Left ventricle myocardium superior (tissue), 1 donor: ENCODE measurements at places on chromosomes 6 and 20. TPM values are rescaled to one million over a fixed set of nuclear protein-coding genes. Genes with fewer than 3 reads are reported as not detected.

DNA sequence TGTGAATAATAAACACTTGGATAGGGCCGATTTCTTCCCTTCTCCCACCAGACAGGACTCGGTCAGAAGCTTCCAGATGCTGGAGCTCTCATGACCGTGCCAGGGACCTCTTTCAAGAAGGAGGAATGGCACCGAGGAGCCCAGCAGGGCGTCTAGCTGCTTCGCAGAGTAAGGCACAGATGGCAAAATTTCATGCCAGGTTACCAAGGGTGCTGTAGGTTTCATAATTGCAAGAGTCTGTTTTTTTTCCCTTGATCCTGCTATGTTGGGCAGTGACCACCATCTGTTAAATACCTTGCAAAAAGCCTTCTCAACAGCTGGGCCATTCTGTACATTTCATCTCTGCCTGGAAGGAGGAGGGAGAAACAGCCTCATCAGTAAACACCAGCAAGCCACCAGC, 111.8 kb downstream of the EDN3 start:
- no peak for DNase-seq

Gene FAM209A
- not detected for total RNA-seq

DNA sequence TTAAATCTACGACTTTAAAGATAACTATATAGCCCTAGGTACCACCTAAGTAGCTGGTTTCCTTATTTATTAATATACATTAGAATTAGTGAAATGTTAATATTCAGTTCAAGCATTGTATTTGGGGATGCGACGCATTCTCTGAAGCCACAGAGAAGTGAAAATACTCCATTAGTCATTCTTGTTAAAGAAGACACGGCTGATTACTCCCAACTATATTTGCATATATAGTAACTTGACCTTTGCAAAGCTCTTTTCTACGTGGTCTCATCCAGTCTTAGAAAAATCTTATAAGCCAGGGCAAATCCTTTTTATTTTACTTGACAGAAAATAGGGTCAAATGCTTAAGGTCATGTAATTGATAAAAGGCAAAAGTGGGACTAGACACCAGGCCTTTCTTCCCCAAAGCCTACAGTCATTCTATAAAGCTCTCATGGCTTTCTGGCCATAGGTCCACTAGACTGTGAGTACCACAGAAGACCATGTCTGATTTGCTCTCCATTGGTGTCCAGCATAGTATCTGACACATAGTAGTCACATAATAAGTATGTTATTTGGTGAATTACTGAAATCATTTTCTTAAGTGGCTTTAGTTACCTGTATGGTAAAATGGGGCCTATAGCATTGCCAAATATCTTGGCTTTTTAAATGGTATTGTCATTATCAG, 11.3 kb downstream of the ZHX3 start:
- no peak for DNase-seq

Gene HLA-DQA1
- 4.9 TPM for total RNA-seq

- DNase-seq: no peak
Observed at GRCh38 chr20:53503517-53503919, 90.1 kb downstream of the ZNF217 start.

GRCh38 chr6:16150098-16150497, 21.2 kb downstream of the MYLIP start:
- DNase-seq: no peak

DNA sequence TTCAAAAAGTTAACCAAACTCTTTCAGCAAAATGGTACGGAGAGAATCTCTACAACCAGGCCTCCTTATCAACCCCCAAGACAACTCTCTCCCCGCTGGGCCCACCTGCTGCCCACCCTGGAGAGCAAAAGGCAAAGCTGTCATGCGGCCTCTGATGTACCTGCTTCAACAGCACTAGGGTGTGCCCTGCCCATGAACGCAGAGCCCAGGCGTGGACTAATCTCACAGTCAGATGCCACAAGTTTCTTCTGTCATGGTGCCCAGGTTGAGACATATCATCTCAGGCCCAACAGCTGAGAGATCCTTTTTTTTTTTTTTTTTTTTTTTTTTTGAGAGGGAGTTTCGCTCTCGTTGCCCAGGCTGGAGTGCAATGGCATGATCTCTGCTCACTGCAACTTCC, 26.3 kb downstream of the SLC2A4RG start:
- no peak for DNase-seq

Gene HLA-G
- total RNA-seq: not detected

DNA sequence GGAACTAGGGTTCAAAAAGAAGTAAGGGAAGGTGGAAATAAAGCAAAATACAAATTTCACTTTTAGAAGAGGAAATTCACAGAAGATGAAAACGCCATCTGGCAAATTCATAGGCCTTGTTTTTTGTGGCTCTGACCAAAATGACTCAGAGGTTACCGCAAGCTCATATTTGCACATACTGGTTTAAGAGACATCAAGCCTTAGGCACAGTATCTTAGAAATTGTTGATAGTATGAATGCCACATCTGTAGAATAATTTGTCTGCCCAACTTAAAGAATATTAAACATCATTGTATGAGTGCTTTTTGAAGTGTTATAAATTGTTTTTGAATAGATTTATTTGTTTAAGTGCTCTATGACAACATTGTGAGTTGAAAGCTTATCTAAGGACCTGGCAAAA, 10.6 kb downstream of the TAAR1 start:
- no peak for DNase-seq

- peak; percentile 96 for DNase-seq
Observed at GRCh38 chr6:30721198-30722024, 1.3 kb downstream of the TUBB start.

Gene ETV7
- 0.15 TPM for total RNA-seq

- DNase-seq: no peak
Observed at GRCh38 chr6:153947808-153948447, 91.1 kb upstream of the OPRM1 start.

Gene CYP21A2
- total RNA-seq: 0.52 TPM

DNA sequence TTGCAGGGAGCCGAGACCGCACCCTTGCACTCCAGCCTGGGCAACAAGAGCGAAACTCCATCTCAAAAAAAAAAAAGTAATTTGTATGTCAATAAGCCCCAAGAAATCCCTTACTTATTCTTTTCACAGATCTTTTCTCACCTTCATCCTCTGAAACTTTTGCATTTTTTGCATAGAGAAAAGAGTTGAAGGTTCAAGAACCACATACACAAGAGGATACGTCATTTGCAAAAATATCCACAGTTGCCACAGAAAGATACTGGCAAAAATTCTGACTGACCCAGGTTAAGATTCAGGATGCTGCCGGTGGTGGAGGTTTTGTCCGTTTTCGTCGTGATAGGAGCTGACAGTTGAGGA, 94.5 kb downstream of the ZMYND8 start:
- no peak for DNase-seq

DNA sequence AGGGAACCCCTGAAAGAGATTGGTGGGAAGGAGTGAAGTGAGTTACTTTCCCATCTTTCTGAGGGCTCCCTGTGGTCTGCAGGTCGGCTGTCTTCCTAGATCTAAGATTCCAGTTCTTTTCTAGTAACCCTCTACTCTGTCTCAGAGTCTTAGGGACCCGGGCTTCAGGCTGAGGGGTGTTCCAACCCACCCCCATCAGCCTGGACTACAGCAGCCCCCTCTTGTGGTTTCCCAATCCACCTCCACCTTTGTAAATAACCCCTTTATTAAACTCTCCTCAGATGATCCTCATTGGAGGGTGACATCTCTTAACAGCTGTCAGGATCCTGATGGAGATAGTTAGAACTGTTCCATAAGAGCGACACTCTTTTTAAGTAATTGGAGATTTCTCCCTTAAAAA, 300.4 kb downstream of the LRFN2 start:
- DNase-seq: no peak

DNA sequence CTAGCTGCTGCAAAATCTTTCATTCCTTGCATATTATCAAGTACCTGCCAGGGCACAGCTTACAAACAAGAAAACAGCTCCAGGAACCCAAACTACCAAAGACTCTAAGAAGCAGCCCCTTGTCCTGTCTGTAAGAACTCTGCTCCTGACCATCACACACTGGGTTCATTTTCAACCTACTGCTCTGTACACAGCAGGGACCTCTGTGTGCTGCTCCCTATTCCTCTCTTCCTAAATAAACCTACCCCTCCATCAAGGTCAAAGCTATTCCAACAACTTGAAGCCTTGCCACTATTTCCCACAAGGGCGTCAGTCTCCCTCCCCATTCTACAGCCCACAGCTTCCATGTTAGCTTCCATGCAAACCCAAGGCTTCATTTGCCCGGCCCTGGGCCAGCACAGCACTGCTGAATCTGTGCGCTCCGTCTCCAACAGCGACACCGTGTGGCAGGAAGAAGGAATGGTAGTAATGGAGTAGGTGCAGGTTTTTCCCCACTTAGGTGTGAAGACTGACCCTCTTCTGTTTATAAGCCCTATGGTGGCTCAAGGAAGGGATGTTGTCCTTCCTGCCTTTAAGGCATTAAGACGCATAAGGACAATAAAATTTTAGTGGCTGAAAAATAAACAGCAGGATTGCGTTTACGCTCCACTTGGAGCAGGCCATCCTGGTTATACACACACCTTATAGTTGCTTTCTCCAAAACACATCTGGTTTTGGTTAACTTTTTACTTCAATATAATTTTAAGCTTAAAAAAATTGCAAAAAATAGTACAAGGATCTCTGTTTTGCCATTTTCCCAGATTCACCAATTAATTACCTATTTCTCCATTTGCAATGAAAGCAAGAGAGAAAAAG, 115.2 kb upstream of the NXT1 start:
- peak; percentile 82 for DNase-seq

Gene L3MBTL3
- 4.3 TPM for total RNA-seq

GRCh38 chr6:71029555-71029954, 72.7 kb upstream of the B3GAT2 start:
- no peak for DNase-seq

DNA sequence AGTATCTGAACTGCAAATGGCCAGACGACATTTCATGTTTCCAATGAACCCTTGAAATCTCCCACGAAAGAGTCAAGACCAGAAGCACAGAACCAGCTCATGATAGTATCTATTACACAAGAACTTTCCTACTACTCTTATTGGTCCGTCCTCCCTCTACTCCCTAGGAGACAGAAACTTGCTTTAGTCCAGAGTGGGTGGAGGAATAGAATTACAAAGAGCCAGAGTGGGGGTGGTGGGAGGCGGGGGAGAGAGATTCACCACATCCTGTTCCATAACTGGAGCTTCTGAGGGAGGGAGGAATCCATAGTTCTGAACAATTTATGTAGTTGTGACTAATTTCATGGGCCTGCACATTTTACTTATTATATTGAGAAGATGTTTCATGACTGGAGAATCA, 18.5 kb upstream of the WFDC10A start:
- DNase-seq: no peak

- no peak for DNase-seq
Observed at GRCh38 chr6:90654166-90654565, 67.3 kb upstream of the MAP3K7 start.

GRCh38 chr6:11750682-11751081, 27.9 kb downstream of the ADTRP start:
- DNase-seq: no peak

Gene C6orf118
- total RNA-seq: not detected

DNA sequence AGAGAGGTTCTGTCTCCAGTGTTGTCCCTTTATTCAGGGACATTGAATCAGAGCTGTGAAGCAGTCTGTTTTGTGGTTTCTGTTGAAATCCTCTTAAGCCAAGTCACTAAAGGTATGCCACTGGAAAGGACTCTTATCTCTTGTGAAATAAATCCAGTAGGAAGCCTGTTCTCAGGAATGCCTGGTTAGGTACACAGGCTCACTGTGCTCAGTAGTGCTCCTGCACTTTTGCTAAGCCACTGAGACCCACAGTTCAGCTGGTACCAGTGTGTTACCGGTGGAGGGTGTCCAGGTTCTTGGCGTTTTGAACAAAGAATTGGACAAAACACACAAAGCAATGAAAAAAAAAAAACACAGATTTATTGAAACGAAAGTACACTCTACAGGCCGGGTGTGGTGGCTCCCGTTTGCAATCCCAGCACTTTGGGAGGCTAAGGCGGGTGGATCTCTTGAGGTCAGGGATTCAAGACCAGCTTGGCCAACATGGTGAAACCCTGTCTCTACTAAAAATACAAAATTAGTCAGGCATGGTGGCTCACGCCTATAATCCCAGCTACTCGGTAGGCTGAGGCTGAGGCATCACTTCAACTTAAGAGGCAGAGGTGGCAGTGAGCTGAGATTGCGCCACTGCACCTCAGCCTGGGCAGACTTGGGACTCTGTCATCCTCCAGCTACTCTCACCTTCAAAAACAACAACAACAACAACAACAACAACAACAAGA, 186.1 kb downstream of the JARID2 start:
- no peak for DNase-seq

GRCh38 chr6:164025180-164025579, 610.7 kb downstream of the QKI start:
- no peak for DNase-seq

DNA sequence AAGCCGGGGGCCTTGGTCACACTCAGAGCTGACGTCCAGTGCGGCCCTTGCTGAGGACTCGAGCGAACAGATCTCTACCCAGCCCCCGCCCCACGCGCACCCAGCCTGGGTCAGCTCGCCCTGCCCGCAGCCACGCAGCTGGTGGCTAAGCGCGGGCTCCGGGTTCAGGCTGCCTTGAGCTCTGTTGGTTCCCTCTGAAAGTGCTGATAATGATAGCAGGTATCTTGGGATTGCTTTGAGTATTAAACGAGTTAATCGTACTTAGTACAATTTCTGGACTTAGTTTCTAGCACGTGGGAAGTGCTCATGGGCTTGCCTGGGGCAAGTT, 88.1 kb upstream of the TGM3 start:
- no peak for DNase-seq

DNA sequence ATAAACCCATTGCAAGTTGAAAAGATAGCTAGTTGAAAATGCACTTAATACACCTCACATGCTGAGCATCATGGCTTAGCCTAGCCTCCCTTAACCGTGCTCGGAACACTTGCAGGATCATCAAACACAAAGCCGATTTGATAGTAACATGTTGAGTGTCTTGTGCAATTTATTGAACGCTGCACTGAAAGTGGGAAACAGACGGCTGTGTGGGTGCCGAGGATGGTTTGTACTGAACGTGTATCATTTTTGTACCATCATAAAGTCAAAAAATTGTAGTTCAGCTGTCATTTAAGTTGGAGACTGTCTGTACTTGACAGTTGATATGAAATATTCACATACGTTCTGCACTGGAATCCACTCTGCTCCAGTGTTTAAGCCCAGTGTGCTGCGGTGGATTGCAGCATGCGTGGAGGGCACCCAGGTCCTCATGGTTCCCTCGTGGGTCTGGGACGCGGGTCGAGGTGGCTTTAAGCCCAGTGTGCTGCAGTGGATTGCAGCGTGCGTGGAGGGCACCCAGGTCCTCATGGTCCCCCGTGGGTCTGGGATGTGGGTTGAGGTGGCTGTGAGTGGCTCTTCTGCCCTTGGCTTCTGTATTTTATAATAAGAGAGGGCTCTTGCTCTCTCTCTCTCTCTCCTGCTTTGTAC, 77.0 kb downstream of the CDH4 start:
- no peak for DNase-seq
